Fibroblast of lung (primary cell): ENCODE measurements at places on chromosomes 12 and 14. TPM values are rescaled to one million over a fixed set of nuclear protein-coding genes. Genes with fewer than 3 reads are reported as not detected.

DNA sequence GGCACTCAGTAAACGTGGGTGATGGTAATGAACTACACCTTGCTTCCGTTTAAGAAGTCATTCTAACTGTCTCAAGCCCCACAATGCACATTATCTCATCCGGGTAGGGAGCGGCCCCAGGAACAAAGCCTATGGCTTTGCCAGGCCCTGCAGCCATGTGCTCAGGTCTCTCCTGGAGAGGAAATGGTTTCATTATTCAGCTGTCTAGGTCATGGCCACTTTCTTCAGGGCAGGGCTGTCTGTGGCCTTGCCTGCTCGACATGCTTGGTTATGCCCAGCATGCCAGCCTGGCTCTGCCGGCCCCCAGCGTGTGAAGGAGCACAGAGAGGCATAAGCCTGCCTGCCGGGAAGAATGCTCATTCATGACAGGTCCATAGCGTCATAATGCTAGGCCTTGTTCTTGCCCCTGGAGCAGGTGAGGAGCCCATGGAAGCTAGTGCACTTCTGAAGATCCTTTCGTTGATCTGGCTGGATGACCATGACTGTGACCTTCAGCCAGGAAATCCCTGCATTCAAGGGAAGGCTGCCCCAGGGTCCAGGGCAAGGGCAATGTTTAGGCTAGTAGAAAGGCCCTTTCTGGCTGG is 26.3 kb upstream of the FOS start:
- no peak overlapping the region for H3K27ac ChIP-seq
- H3K36me3 ChIP-seq, result no peaks in the 10 kb centered on the region
- no peak overlapping the region for H3K4me3 ChIP-seq
- H3K27me3 ChIP-seq, result peaks cover 5% of the 10 kb centered on the region
- no peak for DNase-seq
- H3K4me1 ChIP-seq, result no peaks in the 10 kb centered on the region

GRCh38 chr14:79404874-79405511 is 806.3 kb downstream of the DIO2 start:
- H3K36me3 ChIP-seq, result no peaks in the 10 kb centered on the region
- H3K27ac ChIP-seq, result no peak overlapping the region
- H3K27me3 ChIP-seq, result no peaks in the 10 kb centered on the region
- no peaks in the 10 kb centered on the region for H3K4me1 ChIP-seq
- H3K4me3 ChIP-seq, result no peak overlapping the region

DNA sequence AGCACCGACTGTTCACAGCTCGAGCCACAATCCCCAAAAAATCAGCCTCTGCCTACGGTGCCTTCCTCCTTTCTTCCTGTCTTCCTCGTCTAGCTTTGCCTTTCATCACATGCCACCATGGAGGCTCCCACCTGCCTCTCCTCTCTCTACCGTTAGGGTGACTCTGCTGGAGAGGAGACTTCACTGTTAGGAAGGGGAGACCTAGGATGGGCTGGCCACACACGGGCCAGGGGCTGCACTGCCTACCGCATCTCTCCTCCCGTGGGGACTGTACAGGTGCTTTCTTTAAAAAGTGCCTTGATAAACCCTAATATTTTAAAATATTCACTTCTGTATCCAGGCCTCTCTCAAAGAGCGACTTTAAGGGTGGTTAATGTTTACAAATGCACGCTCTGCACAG is 1104.7 kb downstream of the BCL11B start:
- no peak for DNase-seq
- no peaks in the 10 kb centered on the region for H3K36me3 ChIP-seq
- no peak overlapping the region for H3K4me3 ChIP-seq

- no peak overlapping the region for H3K27ac ChIP-seq
- H3K27me3 ChIP-seq, result no peaks in the 10 kb centered on the region
- H3K36me3 ChIP-seq, result no peaks in the 10 kb centered on the region
- no peak for DNase-seq
- no peak overlapping the region for H3K4me3 ChIP-seq
- H3K4me1 ChIP-seq, result peaks cover 13% of the 10 kb centered on the region
Measured at GRCh38 chr12:1280059-1280458, 289.0 kb downstream of the ERC1 start.

- H3K27me3 ChIP-seq, result no peaks in the 10 kb centered on the region
- no peak for DNase-seq
- H3K27ac ChIP-seq, result no peak overlapping the region
- H3K36me3 ChIP-seq, result no peaks in the 10 kb centered on the region
Measured at GRCh38 chr14:78313499-78313898, 143.3 kb downstream of the NRXN3 start.

DNA sequence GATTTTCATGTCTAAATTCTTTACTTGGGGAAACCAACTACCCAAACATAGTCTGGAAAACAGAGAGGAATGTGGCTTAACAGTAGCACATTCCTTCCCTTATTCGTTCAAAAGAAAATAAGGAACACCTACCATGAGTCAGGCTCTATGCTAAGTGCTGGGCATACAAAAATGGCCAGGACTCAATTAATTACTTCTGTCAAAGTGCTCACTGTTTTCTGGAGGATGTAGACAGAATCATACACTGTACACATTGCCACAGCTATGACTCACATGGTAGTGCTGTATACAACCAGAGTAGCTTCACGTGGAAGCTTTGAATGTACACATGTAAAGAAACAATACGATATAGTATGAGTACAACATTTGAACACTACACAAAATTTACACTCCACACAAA is 50.1 kb downstream of the SLC25A21 start:
- no peaks in the 10 kb centered on the region for H3K36me3 ChIP-seq
- peak; percentile 96 for DNase-seq
- H3K4me1 ChIP-seq, result no peaks in the 10 kb centered on the region
- no peak overlapping the region for H3K27ac ChIP-seq
- no peaks in the 10 kb centered on the region for H3K27me3 ChIP-seq

GRCh38 chr12:59075968-59076490 is 155.7 kb upstream of the LRIG3 start:
- H3K27me3 ChIP-seq, result no peaks in the 10 kb centered on the region
- no peaks in the 10 kb centered on the region for H3K4me1 ChIP-seq
- no peaks in the 10 kb centered on the region for H3K36me3 ChIP-seq
- no peak for DNase-seq
- H3K27ac ChIP-seq, result no peak overlapping the region

- H3K27me3 ChIP-seq, result no peaks in the 10 kb centered on the region
- no peak overlapping the region for H3K4me3 ChIP-seq
- no peaks in the 10 kb centered on the region for H3K4me1 ChIP-seq
- DNase-seq, result no peak
- no peak overlapping the region for H3K27ac ChIP-seq
- H3K36me3 ChIP-seq, result no peaks in the 10 kb centered on the region
Measured at GRCh38 chr12:17793854-17794253, 296.1 kb downstream of the RERGL start.

GRCh38 chr14:23432102-23432925 is 3.1 kb downstream of the MYH7 start:
- peaks cover 2% of the 10 kb centered on the region for H3K27me3 ChIP-seq
- H3K4me1 ChIP-seq, result no peaks in the 10 kb centered on the region
- H3K4me3 ChIP-seq, result no peak overlapping the region
- H3K27ac ChIP-seq, result no peak overlapping the region
- DNase-seq, result no peak

GRCh38 chr12:110619534-110619953 is 5.6 kb downstream of the TCTN1 start:
- no peaks in the 10 kb centered on the region for H3K4me1 ChIP-seq
- H3K4me3 ChIP-seq, result no peak overlapping the region
- no peak overlapping the region for H3K27ac ChIP-seq

DNA sequence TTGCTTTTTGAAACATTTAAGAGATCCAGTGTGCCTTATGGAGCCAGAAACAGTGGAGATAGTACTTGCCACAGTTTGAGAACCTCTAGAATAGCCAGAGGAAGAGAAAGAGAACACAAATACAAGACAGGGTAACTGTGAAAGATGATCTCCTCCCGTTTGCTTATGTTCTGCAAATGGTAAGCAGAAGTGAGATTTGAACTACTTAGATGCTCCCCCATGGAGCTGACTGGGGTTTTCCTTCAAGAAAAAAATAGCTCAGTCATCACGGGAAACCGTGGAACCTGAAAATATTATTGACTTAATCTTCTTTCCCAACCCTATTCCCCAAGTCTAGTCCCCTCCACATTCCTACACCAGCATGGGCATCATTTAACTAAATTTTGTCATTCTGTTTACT is 87.1 kb downstream of the KIF21A start:
- H3K4me3 ChIP-seq, result no peak overlapping the region
- DNase-seq, result no peak
- no peaks in the 10 kb centered on the region for H3K4me1 ChIP-seq

- H3K27me3 ChIP-seq, result no peaks in the 10 kb centered on the region
- no peak for DNase-seq
- no peak overlapping the region for H3K4me3 ChIP-seq
- H3K4me1 ChIP-seq, result no peaks in the 10 kb centered on the region
- no peak overlapping the region for H3K27ac ChIP-seq
Measured at GRCh38 chr12:7303230-7303629, 642 bp upstream of the ACSM4 start.

DNA sequence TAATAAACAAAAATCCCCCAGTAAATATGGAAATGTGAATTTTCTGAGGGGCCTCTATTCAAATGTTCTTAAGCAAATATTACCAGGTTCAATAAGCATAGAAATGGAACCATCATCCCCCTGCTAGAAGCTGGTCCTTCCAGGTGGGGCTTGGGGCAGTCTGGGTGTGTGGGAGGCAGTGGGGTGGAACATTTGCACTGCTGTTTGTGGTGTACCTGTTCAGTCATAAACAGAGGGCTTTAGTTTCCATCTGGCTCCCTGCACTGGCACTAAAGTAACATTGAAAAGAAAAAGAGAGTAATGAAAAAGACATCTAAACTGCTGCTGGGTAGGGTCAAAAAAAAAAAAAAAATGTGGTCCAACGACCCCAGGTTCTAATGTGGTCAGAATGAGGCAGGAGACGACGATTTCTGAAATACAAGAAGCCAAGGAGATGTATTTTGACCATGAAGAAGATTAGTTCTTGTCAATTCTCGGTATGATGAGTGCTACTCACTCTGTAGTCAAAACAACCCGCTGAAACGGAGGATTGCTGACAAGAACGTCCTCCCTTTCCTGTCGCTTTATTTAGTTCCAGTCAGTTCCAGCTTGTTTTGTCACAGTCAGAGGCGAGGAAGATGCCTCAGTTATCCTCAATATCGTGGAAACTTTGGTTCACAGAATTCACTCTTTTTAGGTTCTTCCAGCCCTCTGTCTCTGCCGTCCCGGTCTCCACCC is 44.2 kb upstream of the MANSC4 start:
- no peaks in the 10 kb centered on the region for H3K4me1 ChIP-seq
- no peak for DNase-seq
- no peaks in the 10 kb centered on the region for H3K27me3 ChIP-seq
- no peaks in the 10 kb centered on the region for H3K36me3 ChIP-seq

DNA sequence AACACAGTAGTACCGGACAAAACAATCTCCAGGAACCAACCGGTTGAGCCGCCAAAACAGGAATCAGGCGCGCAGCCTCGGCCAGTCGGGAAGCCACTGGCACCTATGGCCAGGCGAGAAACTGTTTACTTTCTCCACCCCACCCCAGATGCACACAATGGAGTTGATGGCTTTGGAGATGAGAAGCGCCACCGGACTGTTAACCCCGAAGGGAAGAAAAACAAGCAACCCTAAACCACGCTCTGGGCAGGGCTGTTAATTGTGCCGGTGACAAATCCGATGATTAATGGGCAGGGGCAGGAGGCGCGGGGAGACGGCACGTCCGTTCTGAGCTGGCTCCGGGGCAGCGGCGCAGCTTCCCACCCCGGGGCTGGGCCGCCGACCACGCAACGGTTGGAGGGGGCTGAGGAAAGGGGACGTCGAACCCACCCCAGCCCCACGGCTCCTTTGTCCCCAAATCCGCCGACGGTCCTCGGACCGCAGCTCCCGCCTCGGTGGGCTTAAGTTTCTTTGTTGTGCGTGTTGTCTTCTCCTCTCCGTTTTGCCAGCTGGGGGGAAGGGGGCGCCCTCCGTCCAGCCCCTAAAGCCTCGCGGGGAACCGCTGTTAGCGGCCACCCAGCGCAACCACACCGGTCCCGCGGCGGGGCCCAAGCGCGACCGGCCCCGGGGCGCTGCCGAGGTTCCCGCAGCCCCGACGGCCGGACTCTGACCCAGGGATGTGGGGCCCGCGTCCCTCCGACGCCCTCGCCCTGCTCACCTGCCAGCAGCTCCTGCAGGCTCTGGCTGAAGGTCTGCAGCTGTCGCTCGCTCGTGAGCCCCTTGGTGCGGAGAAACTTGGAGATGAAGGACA is 790 bp downstream of the BTG1 start:
- H3K27ac ChIP-seq, result peak overlapping the region; percentile 93
- peak overlapping the region; percentile 85 for H3K4me3 ChIP-seq
- H3K36me3 ChIP-seq, result no peaks in the 10 kb centered on the region

The AREL1 gene
- polyA plus RNA-seq, result 36.5 and 40.8 TPM in 2 replicates

The RNU4-1 gene
- polyA plus RNA-seq, result not detected in 2 replicates

The SERPINA5 gene
- not detected in 2 replicates for polyA plus RNA-seq

The CLEC4C gene
- not detected in 2 replicates for polyA plus RNA-seq

The SDR9C7 gene
- polyA plus RNA-seq, result not detected in 2 replicates

The DHRS4L2 gene
- polyA plus RNA-seq, result 12.7 and 12.8 TPM in 2 replicates

The B4GALNT1 gene
- polyA plus RNA-seq, result 1.3 and 3.4 TPM in 2 replicates

The YY1 gene
- polyA plus RNA-seq, result 33.8 and 41.9 TPM in 2 replicates

The SERPINA1 gene
- polyA plus RNA-seq, result 0.10 and 0.39 TPM in 2 replicates

The SCNN1A gene
- polyA plus RNA-seq, result 0.05 and 0.08 TPM in 2 replicates

The NELL2 gene
- 0.14 TPM in 1 of 2 replicates, not detected in the other for polyA plus RNA-seq
